Uterine smooth muscle cell (primary cell): ENCODE measurements at places on chromosomes 4 and X. TPM values are rescaled to one million over a fixed set of nuclear protein-coding genes. Genes with fewer than 3 reads are reported as not detected.

The NMU gene
- 1.3 TPM in 1 of 2 replicates, not detected in the other for total RNA-seq

The SMR3B gene
- total RNA-seq: not detected in 2 replicates

The OCRL gene
- 19.8 and 22.5 TPM in 2 replicates for total RNA-seq

The SPANXD gene
- total RNA-seq: not detected in 2 replicates
